GM23338 (cell line): ENCODE measurements at places on chromosomes 7 and 10. TPM values are rescaled to one million over a fixed set of nuclear protein-coding genes. Genes with fewer than 3 reads are reported as not detected.

DNA sequence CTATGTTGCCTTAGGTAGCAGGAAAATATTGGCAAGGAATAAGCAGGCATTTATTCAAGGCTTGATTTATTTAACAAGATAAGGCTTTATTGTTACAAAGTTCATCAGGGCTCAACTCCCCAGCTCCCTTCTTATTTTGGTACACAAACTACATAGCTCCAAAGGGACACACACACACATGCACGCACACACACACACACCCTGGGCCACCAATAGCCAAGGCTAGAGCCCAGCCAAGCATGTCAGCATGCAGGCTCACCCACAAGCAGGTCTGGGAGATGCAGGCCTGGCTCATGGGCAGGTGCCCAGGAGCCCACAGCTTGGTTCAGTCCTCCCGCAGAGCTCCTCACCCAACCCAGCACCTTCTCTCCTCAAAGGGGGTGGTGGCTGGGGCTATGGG lies 23.4 kb downstream of the LEP start:
- no peak overlapping the region for H3K4me3 ChIP-seq
- no peaks in the 10 kb centered on the region; the same call in 1 of the 2 replicates for H3K27me3 ChIP-seq
- no peaks in the 10 kb centered on the region for H3K36me3 ChIP-seq

GRCh38 chr10:58968389-58968755 lies 208.1 kb upstream of the PHYHIPL start:
- peaks cover 13% of the 10 kb centered on the region for H3K27me3 ChIP-seq
- no peak overlapping the region for H3K27ac ChIP-seq
- no peak for DNase-seq
- peaks cover 40% of the 10 kb centered on the region for H3K4me1 ChIP-seq
- H3K36me3 ChIP-seq = no peaks in the 10 kb centered on the region

ELN gene
- total RNA-seq = 4.0 and 5.6 TPM in 2 replicates

RARRES2 gene
- total RNA-seq = 164 and 169 TPM in 2 replicates

DNA sequence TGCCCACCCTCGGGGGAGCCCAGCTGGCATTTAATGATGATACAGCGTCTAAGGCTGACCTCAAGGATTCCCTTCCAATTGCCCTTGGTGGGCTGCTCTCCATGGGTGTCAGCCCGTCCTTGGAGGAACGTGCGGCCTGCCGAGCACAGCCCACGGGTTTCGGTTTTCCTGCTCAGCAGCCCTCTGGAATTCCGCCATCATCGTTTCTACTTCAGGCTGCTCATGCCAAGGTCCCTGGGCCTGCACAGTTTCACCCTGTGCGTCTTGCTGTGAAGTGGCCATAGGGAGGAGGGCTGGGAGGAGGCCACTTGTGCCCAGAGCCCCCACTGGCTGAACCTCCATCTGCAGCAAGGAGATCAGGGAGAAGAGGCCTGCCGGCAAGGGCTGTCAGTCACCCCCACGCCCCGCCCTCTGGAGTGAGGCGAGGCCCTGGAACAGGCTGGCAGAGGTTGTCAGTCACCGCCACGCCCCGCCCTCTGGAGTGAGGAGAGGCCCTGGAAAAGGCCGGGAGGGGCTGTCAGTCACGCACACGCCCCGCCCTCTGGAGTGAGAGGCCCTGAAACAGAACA lies 82.8 kb downstream of the CHST15 start:
- H3K27ac ChIP-seq = no peak overlapping the region
- no peaks in the 10 kb centered on the region for H3K27me3 ChIP-seq
- DNase-seq = peak; percentile 99
- no peaks in the 10 kb centered on the region for H3K36me3 ChIP-seq
- no peak overlapping the region for H3K4me3 ChIP-seq

MTURN gene
- total RNA-seq = 4.7 and 8.7 TPM in 2 replicates

SFRP5 gene
- 3.5 and 5.1 TPM in 2 replicates for total RNA-seq

DNA sequence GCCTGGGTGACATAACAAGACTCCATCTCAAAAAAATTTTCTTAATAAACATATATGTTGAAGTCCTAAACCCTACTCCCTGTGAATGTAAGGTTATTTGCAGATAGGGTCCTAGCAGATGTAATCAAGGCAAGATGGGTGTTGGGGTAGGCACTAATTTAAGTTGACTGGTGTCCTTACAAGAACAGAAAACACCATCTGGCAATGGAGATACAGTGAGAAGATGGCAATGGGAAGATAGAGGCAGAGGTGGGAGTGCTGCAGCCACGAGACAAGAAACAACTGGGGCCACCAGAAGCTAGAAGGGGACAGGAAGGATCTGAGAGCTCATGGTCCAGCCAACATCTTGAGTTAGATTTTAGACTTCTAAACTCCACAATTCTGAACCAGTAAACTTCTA lies 606.4 kb downstream of the CNTNAP2 start:
- no peaks in the 10 kb centered on the region for H3K36me3 ChIP-seq
- no peaks in the 10 kb centered on the region for H3K4me1 ChIP-seq
- no peak overlapping the region for H3K27ac ChIP-seq
- DNase-seq = no peak
- H3K27me3 ChIP-seq = no peaks in the 10 kb centered on the region

PON1 gene
- 0.69 and 1.5 TPM in 2 replicates for total RNA-seq

C10orf67 gene
- total RNA-seq = not detected in 2 replicates

GRCh38 chr7:142172932-142173331 lies 61.4 kb downstream of the MGAM2 start:
- H3K4me3 ChIP-seq = no peak overlapping the region
- no peaks in the 10 kb centered on the region for H3K27me3 ChIP-seq
- no peaks in the 10 kb centered on the region; the same call in 1 of the 2 replicates for H3K36me3 ChIP-seq
- peak; percentile 13 for DNase-seq
- no peaks in the 10 kb centered on the region for H3K4me1 ChIP-seq

GRCh38 chr7:158263964-158264748 lies 323.5 kb downstream of the PTPRN2 start:
- no peak for DNase-seq
- no peaks in the 10 kb centered on the region for H3K27me3 ChIP-seq
- no peaks in the 10 kb centered on the region for H3K4me1 ChIP-seq
- H3K36me3 ChIP-seq = peaks cover 7% of the 10 kb centered on the region; the same call in 1 of the 2 replicates

DNA sequence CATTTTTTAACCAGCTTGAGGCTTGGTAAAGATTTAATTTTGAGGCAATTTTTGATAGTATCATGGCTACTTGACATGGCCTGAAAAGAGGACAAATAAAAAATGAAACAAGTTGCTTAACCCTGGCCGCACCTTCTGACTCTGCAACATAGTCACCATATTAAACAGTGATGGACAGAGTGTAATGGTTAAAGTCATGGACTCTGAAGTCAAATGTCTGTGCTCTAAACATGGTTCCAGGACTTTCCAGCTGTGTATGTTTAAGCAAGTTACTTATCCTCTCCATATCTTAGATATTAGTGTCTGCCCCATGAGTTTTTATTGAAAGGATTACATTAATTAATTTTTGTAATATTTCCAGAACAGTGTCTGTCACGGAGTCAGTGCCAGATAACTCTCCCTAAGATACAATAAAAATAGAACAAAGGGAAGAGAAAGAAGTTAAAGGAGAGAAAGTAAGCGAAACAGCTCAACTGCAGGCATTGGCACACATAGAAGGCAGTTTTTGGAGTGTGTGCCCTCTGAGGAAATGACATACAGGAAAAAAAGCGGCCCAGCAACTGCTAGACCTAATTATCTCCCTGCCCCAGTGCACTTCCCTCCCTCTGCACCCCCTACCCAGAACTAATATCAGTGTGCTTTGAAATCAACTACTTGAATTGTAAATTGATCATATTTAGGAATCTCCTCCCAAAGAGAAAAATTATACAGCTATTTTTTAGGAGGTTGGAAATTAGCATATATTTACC lies 65.3 kb downstream of the MACC1 start:
- H3K27me3 ChIP-seq = no peaks in the 10 kb centered on the region
- H3K4me1 ChIP-seq = no peaks in the 10 kb centered on the region
- H3K36me3 ChIP-seq = no peaks in the 10 kb centered on the region
- no peak for DNase-seq
- H3K27ac ChIP-seq = no peak overlapping the region
